Smooth muscle cell of the brain vasculature (primary cell): ENCODE measurements at places on chromosomes 13 and 19.
A peak's percentile ranks its signal among the peaks of the same experiment; 100 is the strongest.

DNA sequence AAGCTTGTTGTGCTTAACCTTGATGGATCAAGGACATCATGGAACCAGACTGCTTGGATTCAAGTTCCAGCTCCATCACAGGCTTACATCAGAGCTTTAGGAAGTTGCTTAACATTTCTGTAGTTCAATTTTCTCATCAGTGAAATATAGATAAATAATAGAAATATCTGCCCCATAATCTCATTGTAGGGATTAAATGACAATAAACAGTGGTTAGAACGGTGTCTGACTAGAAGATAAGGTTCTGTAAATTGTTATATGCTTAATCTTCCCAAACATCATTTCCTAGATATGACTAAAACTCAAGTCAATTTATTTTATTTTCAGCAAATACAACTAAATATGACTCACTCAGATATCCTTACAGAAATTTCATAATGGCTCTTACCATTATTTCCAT lies 83.5 kb downstream of the SLITRK1 start:
- no peak for DNase-seq

DNA sequence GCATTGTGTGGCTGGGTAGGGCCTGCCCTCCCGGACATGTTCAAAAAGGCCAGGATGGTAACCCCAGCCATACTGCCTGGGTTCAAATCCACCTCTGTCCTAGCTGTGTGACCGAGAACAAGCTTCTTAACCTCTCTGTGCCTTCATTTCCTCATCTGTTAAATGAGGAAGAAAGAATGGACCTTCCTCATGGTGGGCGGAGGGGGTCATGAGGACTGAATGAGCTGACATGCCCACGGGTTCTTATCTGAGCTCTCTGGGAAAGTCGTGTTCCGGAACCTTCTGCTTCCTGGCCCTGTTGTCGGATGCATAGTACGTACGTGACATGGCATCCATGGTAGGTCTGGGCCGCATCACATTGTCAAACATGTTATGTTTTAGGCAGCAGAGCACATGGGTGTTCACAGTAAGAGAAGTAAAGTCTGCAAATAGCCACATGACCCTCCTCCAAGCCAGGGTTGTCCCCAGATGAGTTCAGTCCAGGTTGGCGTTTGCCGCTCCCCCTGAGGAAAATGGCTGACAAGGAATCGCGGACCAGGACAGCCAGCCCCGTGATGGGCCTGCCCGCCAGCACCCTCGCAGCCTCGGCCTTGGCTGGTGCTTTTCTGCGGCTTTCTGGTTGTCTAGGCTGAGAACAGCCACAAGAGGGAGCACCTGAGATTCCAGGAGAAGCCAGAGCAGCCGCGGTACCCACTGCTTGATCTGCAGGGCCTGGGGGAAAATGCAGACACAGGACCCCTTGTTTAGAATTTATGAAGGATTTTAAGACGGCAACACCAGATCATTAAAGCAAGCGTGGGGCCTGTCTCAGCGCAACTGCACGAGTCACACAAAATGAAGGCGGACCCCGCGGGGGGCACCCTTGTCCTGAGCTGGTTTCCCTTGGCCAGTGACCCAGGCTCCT lies 2.4 kb upstream of the NTN5 start:
- peak; percentile 57 for DNase-seq

DNA sequence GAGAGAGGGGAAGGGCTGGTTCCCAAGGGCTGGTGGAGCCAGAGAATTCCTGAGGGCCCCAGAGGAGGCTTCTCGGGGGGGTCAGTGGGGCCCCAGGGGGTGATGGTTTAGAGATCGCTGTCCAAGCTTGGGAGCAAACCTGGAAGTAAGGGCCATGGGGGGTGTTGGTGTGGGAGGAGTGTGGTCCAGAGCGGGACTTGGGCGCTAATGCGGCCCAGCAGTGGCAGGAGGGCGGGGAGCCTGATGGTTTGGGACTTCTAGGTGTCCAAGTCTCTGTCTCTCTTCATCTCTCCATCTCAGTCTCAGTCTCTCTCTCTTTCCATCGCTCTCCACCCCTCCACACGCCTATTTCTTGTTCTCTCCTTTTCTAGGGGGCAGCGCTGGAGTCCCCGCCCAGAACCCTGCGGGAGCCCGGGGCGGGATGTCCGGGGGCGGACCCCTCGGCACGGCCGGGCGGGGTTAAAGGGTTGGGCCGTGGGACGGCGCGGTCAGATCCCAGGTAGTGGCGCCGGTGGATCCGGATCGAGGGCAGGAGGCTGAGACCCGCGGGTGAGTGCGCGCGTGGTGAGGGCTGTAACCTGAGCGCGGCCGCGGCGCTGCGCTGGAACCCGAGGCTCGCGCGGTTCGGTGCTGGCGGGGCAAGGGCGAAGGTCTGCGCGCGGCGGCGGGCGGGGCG lies at the start of gene CYP4F22:
TSS of gene CYP4F22 (plus strand) at position 491 of the 676 bp plus-strand sequence. CDS start 16,812 bp downstream, outside the sequence.
- DNase-seq: no peak

- DNase-seq: no peak
Observed at GRCh38 chr13:103161476-103161875, 95.3 kb upstream of the SLC10A2 start.

GRCh38 chr19:32222556-32222955 lies 122.9 kb upstream of the ZNF507 start:
- DNase-seq: no peak

DNA sequence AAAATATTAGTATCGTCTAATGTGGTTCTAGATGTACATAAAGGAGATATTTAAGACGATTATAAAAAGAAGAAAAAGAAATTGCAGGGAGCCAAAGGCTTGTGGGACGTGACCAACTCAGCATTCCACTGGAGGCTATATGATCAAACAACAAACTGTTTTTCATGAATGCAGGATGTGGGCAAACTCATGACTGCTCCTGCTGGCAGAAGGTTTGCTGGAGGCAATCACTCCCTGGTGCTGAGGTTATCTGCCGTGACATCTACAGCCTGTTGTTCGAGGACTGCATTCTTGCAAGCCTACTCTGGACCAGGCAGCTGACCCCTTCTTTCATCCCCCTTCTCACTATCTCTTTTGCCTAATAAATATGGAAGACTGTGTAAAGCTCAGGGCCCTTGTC lies 518.1 kb downstream of the UQCRFS1 start:
- DNase-seq: no peak

GRCh38 chr19:39740395-39740794 lies 2.6 kb upstream of the CLC start:
- no peak for DNase-seq

GRCh38 chr13:51861723-51862300 lies at the start of gene CCDC70:
Gene CCDC70 (plus strand): TSS chr13:51861969. CDS start chr13:51865412, 3,443 bp downstream.
- DNase-seq: no peak

DNA sequence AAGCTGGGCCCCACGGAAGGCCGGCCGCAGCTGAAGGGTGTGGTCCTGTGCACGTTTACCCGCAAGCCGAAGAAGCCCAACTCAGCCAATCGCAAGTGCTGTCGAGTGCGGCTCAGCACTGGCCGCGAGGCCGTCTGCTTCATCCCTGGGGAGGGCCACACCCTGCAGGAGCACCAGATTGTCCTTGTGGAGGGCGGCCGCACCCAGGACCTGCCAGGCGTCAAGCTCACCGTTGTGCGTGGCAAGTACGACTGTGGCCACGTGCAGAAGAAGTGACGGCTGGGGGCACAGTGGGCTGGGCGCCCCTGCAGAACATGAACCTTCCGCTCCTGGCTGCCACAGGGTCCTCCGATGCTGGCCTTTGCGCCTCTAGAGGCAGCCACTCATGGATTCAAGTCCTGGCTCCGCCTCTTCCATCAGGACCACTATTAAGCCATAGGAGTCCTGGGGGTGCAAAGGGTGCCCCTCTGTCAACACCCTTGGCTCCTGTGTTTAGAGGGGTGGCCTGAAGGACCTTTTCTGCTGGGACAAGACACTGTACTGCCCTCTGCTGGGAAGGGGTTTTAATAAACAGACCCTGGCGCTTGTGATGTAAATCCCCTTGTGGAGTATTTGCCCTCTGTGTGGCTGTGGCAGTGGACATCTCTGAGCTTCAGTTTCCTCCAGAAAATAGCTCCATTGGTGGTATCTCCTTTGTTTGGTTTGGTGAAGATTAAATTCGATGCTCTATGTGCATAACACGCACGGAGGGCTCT lies 1.9 kb downstream of the MRPS12 start:
- DNase-seq: no peak
